ENCODE measurements at places on chromosomes 1 and 21.
A peak's percentile ranks its signal among the peaks of the same experiment; 100 is the strongest.

DNA sequence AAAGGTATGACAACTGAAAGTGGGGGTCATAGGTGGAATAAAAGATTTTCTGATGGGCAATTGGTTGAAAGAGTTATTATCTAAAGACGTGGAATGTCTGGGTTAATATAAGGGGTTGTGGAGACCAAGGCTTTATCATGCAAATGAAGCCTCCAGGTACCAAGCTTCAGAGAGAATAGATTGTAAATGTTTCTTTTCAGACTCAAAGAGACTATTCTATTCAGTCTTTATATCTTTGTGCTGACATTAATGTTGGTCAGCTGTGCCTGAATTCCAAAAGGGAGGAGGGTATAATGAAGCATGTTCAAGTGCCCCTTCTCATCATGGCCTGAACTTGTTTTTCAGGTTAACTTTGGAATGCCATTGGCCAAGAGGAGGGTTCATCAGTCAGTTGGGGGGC, 145.3 kb downstream of the SETD4 start:
- DNase-seq: no peak

GRCh38 chr1:90176530-90176929, 181.6 kb downstream of the ZNF326 start:
- DNase-seq: no peak

- DNase-seq: no peak
Measured at GRCh38 chr1:19045898-19046880, 89.7 kb upstream of the IFFO2 start.

- no peak for DNase-seq
Measured at GRCh38 chr1:58830291-58830690, 46.4 kb upstream of the JUN start.

GRCh38 chr1:154263465-154264332, 8.7 kb upstream of the HAX1 start:
- DNase-seq: no peak

- DNase-seq: no peak
Measured at GRCh38 chr1:200015811-200016210, 11.7 kb upstream of the NR5A2 start.

DNA sequence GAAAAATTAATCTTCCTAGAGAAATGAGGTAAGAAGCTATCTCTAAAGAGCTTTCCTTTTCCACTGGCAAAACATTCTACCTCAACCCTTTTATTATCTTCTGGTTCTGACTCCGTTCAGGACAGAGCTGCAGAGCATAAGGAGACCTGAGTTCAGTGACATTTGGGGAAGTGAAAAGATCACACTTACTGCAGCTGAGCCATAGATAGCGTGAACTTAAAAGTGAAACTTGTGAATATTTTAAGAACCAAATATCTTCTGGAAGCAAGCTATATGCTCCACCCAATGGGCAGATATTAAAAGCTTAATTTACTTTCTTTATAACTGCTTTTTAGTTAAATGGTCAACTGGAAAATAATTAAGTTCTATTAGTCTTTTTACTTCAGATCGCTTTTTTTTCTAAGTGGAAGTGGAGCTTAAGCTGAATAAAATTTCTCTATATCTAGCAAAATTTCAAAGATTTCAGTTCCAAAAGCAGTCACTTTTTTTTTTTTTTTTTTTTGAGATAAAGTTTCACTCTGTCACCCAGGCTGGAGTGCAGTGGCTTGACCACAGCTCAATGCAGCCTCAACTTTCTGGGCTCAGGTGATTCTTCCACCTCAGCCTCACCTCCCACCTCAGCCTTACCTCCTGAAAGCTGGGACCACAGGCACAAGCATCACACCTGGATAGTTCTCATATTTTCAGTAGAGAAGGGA, 11.9 kb downstream of the PTPN22 start:
- DNase-seq: no peak

- no peak for DNase-seq
Measured at GRCh38 chr21:33211732-33212131, 18.0 kb upstream of the IFNAR2 start.

- DNase-seq: no peak
Measured at GRCh38 chr1:150299716-150300115, 6.1 kb downstream of the MRPS21 start.

DNA sequence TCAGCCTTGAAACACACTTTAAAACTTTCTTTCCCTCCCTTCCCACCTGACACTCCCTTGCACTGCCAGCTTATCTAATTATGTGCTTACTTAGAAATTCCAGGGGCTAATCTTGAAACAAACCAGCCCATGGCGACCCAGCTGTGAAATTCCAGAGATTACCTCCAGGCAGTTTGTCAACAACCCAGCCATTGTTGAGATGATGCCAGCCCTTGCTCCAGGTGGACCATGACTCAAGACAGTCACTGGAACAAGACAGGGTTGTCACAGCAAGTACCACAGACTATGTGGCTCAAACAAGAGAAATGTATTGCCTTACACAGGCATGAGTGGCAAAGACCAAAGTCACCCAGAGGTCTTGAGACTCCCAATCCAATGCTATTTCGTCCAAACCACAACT, 7.9 kb downstream of the FYB2 start:
- DNase-seq: no peak

- no peak for DNase-seq
Measured at GRCh38 chr1:168792592-168793125, 63.7 kb upstream of the DPT start.

- DNase-seq: no peak
Measured at GRCh38 chr1:62356257-62356835, 37.1 kb upstream of the KANK4 start.

- no peak for DNase-seq
Measured at GRCh38 chr1:1948783-1949182, 29.7 kb upstream of the TMEM52 start.

- DNase-seq: no peak
Measured at GRCh38 chr1:211885747-211886522, 55.4 kb upstream of the LPGAT1 start.

GRCh38 chr1:71046891-71047634, 553 bp downstream of the PTGER3 start:
- no peak for DNase-seq

DNA sequence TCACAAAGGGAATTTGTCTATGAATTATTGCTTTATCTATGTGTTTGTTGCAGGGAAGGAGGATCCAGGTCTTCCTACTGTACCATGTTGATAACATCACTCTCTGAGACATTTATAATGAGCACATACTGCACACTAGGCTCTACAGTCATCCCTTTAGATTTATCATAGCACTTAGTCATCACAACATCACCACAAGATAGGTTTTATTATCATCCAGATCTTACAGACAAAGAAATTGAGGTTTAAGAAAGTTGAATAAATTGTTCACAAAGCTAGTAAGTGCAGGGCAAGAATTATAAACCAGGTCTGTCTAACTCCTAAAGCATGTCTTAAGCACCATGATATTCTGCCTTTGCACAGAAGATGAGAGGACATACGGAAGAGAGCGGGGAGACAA, 121.1 kb upstream of the ST6GALNAC5 start:
- DNase-seq: no peak

DNA sequence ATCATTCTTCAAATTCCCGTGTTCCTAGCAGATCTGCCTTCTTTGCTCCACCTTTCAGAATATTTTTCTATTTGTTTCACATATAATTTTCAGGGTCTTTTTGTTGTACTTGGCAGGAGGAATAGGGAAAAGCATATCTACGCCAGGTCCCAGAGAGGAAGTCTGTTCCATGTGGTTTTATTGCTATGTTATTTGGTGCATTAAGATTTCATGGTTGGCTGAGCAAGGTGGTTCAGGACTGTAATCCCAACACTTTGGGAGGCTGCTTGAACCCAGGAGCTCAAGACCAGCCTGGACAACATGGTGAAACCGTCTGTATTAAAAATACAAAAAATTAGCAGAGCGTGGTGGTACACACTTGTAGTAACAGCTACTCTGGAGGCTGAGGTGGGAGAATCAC, 36.1 kb downstream of the COL6A1 start:
- no peak for DNase-seq

DNA sequence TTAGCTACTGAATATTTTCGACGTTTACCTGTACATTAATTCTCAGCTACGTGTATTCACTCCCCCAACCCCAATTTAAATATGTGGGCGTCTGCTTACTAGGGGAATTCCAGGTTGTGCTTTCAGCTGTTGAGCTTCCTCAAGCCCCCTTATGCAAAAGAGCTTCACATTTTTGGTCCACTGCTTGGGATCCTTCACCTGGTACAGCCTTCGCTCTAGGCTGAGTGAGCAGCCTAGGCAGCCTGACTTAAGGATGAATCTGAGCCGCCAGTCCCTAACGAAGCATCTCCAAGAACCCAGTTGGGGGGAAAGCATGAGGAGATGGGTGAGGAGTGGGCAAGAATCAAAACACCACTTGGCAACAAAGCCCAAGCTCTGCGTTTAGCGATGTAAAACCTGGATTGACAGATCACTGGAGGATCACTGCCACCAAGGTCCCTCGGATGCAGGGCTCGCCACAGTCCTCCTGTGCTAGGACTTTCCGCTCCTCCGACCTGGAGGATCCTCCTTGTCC, 674 bp downstream of the BCL10 start:
- no peak for DNase-seq

DNA sequence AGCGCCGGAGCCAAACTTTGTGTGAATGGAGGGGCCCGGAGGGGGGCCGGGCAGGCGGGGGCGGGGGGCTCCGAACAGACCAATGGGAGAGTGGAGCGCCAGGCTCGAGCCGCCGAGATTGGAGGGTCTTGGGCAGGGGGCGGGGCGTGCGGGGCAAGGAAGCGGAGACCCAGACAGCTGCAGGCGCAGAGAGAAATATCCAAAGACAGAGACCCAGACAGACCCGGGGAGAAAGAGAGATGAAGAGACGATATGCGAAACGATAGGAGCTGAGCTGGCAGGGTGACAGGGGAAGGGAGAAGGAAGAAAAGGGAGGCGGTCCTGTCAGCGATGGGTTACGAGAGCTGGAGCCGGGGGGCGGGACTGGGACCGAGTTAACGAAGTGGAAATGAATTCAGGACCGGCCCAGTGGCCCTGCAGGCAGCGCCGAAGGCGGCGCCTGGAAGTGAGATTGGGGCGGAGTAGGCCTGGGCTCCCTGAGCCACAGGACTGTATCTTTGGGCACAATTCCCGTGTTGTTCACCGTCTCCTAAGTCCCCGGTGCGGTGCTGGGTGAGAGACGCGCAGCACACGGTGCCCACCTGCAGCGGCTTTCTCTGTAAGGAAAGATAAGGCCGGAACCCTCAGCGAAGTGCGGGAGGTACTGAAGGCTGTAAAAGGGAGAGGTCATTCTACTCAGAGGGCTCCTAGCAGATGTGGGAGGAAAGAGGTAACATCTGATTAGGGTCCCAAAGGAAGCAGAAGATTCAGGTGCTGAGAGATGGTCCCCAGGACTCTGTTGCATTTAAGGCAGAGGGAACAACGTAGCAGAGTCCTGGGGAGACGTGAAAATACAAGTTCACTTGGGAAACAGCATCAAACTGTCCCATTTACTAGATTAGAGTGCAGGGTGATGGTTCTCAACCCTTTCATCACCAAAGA, 543 bp upstream of the KCNJ10 start:
- peak; percentile 68 for DNase-seq

DNA sequence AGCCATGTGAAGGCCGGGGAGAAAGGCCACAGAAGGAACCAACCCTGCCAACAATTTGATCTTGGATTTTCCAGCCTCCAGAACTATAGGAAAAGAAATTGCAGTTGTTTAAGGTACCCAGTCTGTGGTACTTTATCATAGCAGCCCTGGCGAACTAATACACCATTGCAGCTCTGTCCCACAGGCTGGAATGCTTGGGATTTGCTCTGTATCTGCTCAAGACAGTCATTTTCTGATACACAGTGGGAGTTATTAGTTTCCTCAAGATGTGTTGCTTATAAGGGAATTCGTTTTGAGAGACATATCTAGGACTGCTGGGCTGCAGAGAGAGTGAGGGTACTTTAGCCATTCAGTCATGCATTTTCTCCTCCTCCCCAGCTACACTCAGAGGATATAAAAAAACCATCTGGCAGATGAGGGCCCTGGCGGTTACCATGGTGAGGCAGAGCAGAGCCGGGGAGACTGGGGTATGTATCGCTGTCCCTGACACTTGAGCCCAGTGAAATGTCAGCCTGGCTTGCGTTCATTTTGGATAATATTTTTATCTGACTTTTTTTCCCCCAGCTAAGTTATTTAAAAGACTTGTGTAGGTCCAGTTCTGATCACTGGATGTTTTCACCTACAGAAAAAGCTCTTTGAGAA, 104.6 kb downstream of the DIRAS3 start:
- no peak for DNase-seq

GRCh38 chr1:167086033-167086432, 4.1 kb downstream of the GPA33 start:
- no peak for DNase-seq

DNA sequence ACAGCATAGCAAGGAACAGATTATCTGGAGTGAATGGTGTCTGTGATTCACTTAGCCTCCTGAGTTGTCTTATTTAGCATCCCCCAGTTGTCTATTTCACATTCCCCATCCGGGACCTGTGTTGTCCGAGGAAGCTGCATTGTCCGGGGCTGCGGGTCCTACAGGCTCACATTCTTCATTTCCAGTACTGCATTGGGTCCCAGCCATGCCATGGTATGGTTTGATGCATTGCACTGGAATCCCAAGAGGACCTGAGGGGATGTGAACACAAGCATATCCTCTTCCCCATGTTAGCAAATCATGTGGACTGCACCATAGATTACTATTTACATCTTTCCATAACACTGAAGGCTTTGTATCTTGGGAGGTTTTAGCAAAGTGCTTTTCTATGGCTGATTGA, 48.2 kb upstream of the PRELP start:
- no peak for DNase-seq

- no peak for DNase-seq
Measured at GRCh38 chr21:36695671-36696389, 3.1 kb upstream of the SIM2 start.

GRCh38 chr1:151816548-151817352, 11.5 kb upstream of the LINGO4 start:
- DNase-seq: no peak
